CMK (cell line): ENCODE measurements at places on chromosomes 12 and 14.

DNA sequence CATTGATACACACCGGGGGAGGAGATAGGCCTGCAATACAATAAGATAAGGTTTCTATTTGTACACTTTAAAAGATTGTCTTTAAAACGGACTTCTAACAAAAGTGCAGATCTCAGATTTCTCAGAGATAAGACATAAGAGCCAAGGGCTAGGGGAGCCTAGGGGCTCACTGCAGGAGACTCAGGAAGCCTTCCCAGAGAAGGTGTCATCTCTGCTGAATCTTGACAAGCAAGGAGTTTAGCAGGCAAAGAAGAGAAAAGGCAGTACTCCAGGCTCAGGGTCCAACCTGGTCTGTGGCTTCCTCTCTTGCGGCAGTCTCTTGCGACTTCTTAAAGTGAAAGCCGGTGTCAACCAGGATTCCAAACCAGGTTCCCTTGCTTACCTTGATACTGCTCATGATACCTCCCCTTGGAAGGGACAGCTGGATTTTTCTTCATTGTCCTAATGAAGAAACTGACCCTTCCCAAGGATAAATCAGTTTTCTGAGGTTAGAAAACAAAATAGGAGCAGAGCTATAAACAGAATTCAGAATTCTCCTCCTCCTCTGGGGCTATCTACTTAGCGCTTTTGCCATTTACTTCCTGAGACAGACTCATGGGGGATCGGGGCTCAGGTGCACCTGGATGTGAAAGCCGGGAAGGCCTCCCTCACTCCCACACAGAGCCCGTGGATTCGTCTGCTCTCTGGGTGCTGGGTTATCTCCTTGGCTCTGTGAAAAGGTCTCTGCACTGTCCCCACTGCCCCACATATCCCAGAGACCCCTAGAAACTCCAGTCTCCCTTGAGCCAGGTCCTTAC is 1.7 kb upstream of the SCNN1A start:
- no peak for DNase-seq

GRCh38 chr14:20614038-20614840 is 23.1 kb upstream of the RNASE12 start:
- DNase-seq = no peak

DNA sequence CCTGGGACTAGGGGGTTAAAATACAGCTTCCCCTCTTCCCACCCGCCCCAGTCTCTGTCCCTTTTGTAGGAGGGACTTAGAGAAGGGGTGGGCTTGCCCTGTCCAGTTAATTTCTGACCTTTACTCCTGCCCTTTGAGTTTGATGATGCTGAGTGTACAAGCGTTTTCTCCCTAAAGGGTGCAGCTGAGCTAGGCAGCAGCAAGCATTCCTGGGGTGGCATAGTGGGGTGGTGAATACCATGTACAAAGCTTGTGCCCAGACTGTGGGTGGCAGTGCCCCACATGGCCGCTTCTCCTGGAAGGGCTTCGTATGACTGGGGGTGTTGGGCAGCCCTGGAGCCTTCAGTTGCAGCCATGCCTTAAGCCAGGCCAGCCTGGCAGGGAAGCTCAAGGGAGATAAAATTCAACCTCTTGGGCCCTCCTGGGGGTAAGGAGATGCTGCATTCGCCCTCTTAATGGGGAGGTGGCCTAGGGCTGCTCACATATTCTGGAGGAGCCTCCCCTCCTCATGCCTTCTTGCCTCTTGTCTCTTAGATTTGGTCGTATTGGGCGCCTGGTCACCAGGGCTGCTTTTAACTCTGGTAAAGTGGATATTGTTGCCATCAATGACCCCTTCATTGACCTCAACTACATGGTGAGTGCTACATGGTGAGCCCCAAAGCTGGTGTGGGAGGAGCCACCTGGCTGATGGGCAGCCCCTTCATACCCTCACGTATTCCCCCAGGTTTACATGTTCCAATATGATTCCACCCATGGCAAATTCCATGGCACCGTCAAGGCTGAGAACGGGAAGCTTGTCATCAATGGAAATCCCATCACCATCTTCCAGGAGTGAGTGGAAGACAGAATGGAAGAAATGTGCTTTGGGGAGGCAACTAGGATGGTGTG is 1.9 kb downstream of the GAPDH start:
- DNase-seq = no peak

DNA sequence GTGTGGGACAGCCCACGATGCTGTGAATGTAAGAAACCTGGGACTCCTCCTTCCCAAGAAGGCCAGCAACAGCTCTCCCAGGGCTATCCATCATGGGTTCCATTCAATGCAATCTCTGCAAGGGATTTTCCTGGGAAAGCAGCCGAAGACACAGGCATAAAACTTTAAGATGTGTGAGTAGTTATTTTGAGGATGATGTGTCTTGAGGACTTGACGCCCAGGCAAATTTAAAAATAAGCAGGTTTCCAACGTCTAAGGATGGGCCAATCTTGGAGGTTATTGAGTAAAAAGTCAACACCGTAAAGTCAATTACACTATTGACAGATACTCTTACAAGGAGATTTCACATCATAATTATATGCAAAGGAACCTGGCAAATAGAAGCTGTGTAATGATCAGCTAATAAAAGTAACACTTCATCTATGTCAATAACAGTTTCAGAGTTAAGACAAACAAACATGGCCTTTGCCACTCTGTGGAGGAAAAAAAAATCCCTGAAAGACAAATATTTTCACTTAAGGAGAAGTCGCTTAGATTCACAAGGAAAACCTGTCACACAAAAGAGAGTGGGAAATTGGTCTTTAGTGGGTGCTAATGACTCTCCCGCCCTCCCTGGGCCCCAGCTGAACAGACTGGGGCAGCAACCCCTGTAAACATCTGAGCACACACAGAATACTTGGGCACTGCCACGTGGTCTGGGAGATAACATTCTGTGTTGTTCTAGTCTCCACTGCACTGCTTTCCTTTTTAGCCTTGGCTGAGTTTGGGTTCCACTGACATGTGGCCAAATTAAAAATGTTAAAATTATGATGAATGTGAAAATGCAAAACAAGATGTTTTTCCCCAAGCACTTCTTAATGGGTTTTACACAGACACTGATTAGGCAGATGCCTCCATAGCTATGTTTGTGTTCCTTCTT is 240.9 kb downstream of the FOXN3 start:
- no peak for DNase-seq

DNA sequence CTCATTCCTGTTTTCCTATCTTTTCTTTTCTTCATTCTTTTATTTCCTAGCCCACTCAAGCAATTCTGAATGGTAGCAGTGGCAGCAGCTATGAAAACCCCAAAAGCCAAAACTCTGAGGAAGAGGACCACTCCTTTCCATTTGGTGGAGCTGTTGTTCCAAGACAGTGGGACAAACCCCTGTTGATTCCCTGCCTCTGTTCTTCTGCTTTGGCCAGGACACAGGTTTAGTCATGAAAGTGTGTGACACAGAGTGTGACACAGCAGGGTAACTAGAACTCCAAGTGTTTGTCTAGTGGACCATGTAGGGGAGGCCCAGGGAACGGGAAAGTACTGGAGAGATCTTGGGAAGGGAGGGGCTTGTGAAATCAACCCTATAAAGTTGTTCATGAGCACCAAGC is 71.1 kb downstream of the PTCSC3 start:
- no peak for DNase-seq

- no peak for DNase-seq
These were observed 358.7 kb upstream of the TMPO start for GRCh38 chr12:98156697-98157096.

- no peak for DNase-seq
These were observed 15.2 kb downstream of the MED6 start for GRCh38 chr14:70585231-70585630.

GRCh38 chr14:45526715-45527549 is 273.9 kb upstream of the MIS18BP1 start:
- DNase-seq = peak; percentile 5

DNA sequence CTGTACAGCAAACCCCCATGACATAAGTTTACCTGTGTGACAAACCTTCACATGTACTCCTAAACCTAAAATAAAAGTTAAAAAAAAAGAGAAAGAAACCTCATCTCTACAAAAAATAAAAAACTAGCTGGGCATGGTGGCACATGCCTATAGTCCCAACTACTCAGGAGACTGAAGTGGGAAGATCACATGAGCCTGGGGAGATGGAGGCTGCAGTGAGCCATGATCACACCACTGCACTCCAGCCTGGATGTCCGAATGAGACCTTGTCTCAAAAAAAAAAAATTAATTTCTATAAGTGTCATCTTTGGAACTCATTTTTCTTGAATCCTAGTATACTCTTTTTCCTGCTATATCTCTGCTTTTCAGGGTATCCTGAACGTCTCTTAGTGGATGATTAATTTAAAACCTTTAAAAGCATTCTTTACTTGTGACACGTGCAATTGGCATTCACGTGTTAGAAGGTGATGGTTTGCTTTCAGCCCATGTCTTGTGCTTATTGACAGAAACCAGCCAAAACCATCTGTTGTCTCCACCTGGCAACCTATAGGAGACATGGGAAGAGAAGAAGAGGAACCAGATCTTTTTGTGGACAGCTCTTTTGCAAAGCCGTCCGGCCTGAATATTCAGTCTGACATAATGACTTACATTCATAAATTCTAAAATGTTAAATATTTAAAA is 30.6 kb upstream of the PPFIBP1 start:
- DNase-seq = no peak

DNA sequence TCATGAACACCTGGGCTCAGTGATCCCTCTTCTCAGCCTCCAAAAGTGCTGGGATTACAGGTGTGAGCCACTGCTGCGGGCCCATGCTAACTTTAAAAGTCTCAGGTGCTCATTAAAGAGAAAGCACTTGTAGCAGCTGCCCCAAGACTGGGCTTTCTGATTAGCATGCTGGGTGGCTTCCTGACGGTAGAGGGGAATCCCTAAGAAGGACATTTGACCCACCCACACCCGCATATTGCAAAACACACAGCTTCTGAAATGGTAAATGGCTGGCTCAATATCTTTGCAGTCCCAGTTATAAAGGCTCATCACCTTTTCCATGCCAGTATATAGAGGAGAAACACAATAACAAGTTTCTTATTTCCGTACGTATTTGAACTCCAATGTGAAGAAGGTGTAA is 19.3 kb upstream of the BICD1 start:
- no peak for DNase-seq

- no peak for DNase-seq
These were observed 24.1 kb upstream of the INSM2 start for GRCh38 chr14:35509846-35510245.

DNA sequence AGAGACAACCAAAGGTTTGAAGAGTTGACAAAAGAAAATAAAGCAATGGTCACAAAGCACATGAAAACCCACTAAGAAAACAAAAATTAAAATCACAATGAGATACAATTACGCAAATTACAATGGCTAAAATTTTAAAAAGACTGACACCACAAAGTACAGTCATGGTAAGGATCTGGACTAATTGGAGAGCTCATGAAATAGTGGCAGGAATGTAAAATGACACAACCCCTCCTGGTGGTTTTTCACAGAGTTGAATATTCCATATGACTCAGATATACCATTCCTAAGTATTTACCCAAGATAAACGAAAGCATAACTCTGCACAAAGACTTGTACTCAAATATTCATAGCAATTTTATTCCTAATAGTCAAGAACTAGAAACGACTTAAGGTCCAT is 65.9 kb downstream of the NOVA1 start:
- DNase-seq = no peak

DNA sequence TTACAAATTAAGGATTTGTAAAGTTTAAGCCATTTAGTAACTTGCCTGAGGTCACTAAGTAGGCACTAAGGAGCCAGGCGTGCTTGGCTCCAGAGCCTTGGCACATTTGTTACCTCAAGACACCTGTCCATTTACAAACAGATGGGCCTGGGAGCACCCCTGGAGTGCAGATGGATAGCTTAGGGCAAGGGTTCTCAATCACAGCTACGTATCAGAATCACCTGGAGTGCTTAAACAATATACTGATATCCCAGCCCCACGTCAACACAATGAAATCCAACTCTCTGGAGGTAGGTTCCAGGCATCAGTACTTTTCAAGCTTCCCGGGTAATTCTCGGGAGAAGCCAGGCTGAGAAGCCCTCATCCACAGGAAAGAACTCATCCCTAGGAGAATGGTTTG is 45.4 kb downstream of the SLC8A3 start:
- DNase-seq = no peak

DNA sequence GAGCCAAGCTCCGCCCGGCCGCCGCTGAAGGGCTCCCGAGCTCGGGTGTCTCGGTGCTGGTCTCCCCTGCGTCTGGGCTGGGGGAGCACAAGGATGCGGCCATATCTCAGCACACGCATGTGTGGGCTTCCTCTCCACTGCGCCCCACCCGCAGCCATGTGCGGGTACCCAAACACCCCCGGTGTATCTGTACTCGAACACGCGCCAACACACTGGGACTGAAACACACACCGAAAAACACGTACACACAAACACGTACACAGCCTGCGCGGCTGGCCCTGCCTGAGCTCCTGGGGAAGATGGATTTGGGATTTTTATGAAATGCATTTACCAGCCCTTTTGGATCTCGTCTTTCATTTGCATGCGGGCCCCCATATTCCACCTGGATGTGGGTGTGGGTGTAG is 897 bp upstream of the TBX3 start:
- no peak for DNase-seq

DNA sequence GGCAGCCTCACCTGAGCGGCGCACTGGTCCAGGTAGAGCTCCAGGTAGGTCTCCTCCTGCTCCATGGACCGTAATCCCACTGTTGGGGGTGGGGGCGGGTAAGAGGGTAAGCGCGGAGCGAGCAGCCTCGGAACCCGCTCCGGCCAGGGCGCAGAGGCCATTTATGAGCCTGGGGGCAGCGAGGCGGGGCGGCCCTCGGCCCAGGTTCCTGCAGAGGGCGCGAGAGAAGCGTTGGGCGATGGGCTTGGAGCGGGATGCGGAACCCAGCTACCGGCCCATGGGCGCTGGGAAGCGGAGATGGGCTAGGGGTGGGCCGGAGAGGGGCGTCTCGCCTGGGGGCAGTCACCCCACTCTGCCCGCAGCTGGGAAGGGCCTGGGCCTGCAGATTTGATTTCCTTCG is at the start of gene TBPL2:
Gene TBPL2 (minus strand): TSS at position 232 of the 400 bp plus-strand sequence. CDS start 167 bp downstream, at position 65.
- no peak for DNase-seq

GRCh38 chr14:22466491-22466890 is 122.5 kb downstream of the DAD1 start:
- DNase-seq = no peak

GRCh38 chr12:27824126-27824842 is 44.2 kb upstream of the MANSC4 start:
- DNase-seq = no peak

GRCh38 chr14:102986810-102987579 is 64.5 kb downstream of the AMN start:
- DNase-seq = no peak
